ENCODE measurements at places on chromosomes 2 and 18. TPM values are rescaled to one million over a fixed set of nuclear protein-coding genes. Genes with fewer than 3 reads are reported as not detected.

The TRMT61B gene
- 18.1 TPM for total RNA-seq

The SFTPB gene
- not detected for total RNA-seq

The SCYGR4 gene
- total RNA-seq = not detected

- H3K36me3 ChIP-seq = no peaks in the 10 kb centered on the region
- no peak within 1 kb of the TSS for H3K4me3 ChIP-seq
These were observed at the start of gene ACMSD for GRCh38 chr2:134838143-134838620. Gene ACMSD, plus strand, starts transcription at chr2:134838616. Its CDS starts 67 bp downstream, at chr2:134838683.

GRCh38 chr2:239232195-239232578, 168.6 kb downstream of the HDAC4 start:
- peaks cover 62% of the 10 kb centered on the region for H3K4me1 ChIP-seq
- no peaks in the 10 kb centered on the region for H3K27me3 ChIP-seq
- H3K27ac ChIP-seq = peak overlapping the region; percentile 74

- no peaks in the 10 kb centered on the region for H3K4me1 ChIP-seq
- H3K27me3 ChIP-seq = peaks cover 7% of the 10 kb centered on the region
- no peak overlapping the region for H3K27ac ChIP-seq
These were observed 83.0 kb downstream of the NPAS2 start for GRCh38 chr2:100902817-100903405.
